Hepatic stellate cell (primary cell): ENCODE measurements at places on chromosomes 7 and 10.

GRCh38 chr7:90613088-90613498 lies 17.0 kb downstream of the CDK14 start:
- peak; percentile 6 for DNase-seq

GRCh38 chr10:335151-335800 lies 200.0 kb downstream of the ZMYND11 start:
- DNase-seq: no peak

- DNase-seq: no peak
Observed at GRCh38 chr10:57983281-57983791, 284.4 kb downstream of the IPMK start.

GRCh38 chr7:89002981-89003956 lies 207.7 kb upstream of the TEX47 start:
- DNase-seq: no peak

- no peak for DNase-seq
Observed at GRCh38 chr7:50687575-50688225, 95.0 kb downstream of the GRB10 start.

DNA sequence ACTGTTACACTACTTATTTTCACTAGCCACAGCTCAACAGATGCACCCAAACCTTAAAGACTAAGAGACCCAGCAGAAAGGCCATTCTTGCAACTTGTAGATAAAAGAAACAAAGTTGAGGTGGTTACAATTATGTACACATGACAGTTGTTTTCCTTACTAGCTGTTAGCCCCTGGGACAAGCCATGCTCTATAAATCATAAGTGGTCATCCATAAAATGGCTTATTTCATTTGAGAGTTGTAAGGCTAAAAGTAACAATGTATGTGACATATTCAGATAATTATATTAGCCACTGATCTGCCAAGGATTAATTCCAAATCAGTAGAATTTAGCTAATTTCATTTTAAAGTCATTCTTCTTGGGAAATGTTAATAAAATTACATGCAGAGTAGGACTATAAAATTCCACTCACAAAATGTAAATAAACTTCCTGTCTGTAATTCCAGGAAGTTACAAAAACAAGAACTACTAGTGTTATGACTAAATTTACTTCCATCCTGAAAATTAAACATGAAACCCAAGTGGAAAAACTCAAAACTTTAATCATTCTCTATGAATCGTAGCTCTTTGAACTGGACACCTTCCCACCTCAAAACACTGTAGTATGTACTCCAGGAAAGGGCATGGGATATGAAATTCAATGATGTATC lies 13.3 kb downstream of the SLC37A3 start:
- no peak for DNase-seq

- DNase-seq: peak; percentile 31
Observed at GRCh38 chr7:116809636-116810266, 52.6 kb upstream of the CAPZA2 start.

- DNase-seq: no peak
Observed at GRCh38 chr7:143321734-143322133, 5.8 kb downstream of the CLCN1 start.

- no peak for DNase-seq
Observed at GRCh38 chr10:35937546-35937945, 295.4 kb upstream of the FZD8 start.

- DNase-seq: no peak
Observed at GRCh38 chr7:156944876-156945275, 4.6 kb upstream of the NOM1 start.

- DNase-seq: no peak
Observed at GRCh38 chr10:32960022-32960421, 2.0 kb upstream of the ITGB1 start.

DNA sequence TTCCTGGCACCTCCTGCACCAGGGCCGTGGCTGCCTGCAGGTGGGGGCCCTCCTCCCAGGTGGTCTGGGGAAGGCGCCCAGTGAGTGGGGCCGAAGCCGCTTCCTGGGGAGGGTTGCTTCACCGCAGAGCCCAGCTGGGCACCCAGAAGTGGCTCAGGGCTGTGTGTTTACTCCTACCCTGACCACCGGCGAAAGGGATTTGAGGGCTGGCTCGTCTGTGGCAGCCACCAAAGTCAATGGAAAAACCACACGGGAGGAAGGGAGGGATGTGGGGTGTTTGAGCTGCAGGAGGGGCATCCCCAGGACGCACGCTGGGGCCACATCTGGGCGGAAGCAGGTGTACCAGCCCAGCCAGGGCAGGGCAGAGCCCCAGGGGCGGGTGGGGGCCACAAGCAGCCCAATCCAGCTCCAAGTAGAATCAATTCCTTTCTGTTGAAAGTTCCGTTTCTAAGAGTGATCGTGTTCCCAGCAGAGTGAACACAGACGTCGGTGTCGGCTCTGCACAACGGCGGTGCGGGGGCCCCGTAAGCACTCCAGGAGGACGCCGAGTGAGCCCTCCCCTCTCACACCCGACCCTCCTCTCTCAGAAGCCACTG lies 69.9 kb downstream of the FOXL3 start:
- no peak for DNase-seq
